ENCODE measurements at places on chromosomes 11 and 22.

DNA sequence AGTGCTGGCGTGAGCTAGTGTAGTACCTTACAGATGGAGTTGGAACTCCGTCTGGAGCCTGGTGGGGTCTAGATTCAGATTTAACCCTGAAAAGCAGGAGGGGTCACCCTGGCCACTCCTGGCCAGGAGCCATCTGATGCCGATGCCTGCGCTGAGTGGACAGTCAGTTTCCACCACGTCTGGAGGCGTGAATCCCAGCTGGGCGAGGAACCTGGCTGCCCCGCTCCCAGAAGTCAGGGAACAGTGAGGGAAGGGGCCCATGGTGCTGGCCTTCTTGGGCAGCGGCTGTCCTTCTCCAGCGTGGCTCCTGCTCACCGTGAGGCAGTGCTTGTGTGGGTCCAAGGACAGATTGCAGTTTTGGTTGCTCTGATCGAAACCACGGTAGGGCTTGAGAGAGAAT lies 76.3 kb downstream of the PARVB start:
- no peak for DNase-seq

GRCh38 chr22:29811377-29811776 lies 26.7 kb downstream of the ASCC2 start:
- DNase-seq = no peak

GRCh38 chr11:65539744-65540289 lies 14.9 kb downstream of the SCYL1 start:
- DNase-seq = no peak

GRCh38 chr11:968822-969221 lies 43.2 kb downstream of the AP2A2 start:
- DNase-seq = no peak

GRCh38 chr11:30479899-30480298 lies 106.3 kb downstream of the MPPED2 start:
- DNase-seq = no peak

DNA sequence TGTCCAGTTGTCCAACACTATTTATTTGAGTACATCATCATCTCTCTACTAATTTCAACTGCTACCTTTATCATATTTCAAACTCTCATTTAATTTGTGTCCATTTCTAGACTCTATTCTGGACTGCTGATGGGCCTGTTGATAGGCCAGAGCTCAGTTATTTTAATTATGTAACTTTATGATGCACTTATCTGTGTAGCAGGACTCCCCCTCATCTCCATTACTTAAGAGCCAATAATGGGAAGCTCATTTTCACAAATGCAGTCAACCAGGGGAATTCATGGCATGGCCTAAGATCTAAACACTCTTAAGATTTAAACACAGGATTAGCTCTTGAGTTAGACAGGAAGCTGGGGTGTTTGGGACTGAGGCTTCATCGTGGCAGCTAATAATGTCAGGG lies 21.4 kb downstream of the KCNQ1OT1 start:
- no peak for DNase-seq

GRCh38 chr22:39821008-39821407 lies 72.6 kb downstream of the ENTHD1 start:
- no peak for DNase-seq

GRCh38 chr11:68266121-68266891 lies 5.5 kb downstream of the C11orf24 start:
- no peak for DNase-seq

DNA sequence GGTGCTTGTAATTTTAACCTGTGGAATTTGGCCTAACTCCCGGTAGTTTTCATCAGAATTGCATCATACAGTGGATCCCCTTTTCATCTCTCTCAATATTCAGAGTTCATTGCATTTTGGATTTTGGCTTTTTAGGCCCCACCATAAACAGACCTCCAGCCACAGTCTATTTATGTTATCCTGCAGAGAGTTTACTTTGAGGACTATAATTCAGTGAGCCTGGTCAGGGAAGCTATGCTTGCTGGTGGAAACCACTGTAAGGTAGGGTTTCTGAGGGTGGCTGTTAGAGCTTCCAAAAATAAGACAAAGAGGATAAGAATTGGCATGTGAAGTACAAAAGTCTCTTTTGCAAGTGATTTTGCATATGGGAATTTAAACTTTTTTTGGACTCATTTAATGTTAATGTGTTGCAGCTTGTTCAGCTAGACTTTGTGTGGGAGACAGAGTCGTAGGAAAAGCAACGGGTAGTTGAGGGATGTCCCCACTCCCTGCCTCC lies 34.8 kb upstream of the DDI1 start:
- no peak for DNase-seq

DNA sequence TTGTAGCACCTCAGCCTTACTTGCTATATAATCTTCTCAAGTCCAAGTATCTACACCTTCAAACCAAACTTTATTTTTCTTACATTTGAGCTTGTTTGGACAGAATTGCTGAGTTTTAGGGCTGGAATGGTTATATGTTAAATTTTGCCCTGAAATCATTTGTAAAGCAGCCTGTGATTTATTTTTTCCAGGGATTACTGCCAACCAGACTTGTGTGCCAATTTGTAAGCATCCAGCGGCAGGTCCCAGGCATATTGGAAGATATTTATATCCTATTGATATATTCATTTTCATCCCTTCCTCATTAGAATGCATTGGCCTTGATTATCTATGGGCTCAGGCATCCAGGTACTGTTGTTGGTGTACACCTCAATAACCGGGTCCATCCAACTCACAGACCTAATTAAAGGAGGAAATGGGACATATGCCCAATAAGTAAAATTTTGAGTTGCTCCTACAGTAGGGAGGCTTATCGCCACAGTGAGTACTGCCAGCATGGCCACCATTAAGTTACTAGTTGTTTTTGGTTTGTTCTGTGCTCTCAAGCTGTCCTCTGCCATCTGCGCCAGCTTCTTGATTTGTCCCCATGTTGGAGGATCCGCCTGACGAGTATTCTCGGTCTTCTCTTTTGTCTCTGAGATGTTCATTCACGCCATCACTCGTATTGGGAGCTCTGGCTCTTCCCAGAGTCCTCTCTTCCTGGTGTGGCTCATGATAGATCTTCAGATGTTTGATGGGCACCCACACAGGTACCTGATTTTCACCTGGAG lies 9.8 kb upstream of the DNAJB13 start:
- no peak for DNase-seq

Data from activated CD4-positive, alpha-beta T cell treated with anti-CD3 and anti-CD28 coated beads, Interleukin-2, amount 10 ng/mL, durations not matched to agents 24 days and 14 days (primary cell).